ENCODE measurements at places on chromosomes 12 and 14. TPM values are rescaled to one million over a fixed set of nuclear protein-coding genes. Genes with fewer than 3 reads are reported as not detected.

Gene CLBA1
- total RNA-seq: 0.79 TPM

DNA sequence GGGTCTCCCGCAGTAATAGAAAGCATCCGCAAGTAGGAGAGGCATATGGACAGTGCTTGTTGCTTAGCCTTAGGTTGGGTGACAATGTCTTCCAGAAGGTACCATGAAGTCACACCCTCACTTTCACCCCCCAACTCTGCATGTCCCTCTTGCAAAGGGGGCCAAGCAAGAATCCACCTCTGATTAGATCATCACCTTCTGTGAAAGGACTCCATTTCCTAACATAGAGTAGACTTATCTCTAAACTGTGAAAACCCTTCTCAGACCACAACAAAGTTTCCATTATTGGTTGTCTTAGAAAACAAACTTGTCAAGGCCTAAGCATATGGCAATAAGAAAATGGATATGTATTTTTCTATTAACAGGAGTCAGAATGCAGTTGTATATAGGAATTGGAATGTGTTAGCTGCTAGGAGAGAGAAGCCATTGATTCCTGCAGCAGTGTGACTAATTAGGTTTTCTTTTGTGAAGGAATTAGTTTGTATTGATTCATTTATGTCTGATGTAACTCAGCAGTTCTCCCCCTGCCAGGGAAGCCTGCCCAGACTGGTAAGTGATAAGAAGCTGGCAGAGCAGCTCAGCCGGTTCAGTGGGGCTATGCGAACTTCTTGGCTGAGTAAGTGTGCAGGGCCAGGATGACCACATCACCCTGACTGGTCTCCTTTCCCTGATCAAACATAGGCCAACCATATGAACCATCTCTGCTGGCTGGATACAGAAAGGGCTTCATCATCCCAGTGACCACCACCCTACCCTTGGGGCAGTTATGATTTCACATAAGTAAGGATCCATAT is 107.3 kb upstream of the CCDC196 start:
- no peak overlapping the region for H3K27ac ChIP-seq
- no peaks in the 10 kb centered on the region for H3K27me3 ChIP-seq
- no peaks in the 10 kb centered on the region for H3K4me1 ChIP-seq
- no peak overlapping the region for H3K4me3 ChIP-seq
- H3K36me3 ChIP-seq: no peaks in the 10 kb centered on the region

Gene KITLG
- 0.16 TPM for total RNA-seq

DNA sequence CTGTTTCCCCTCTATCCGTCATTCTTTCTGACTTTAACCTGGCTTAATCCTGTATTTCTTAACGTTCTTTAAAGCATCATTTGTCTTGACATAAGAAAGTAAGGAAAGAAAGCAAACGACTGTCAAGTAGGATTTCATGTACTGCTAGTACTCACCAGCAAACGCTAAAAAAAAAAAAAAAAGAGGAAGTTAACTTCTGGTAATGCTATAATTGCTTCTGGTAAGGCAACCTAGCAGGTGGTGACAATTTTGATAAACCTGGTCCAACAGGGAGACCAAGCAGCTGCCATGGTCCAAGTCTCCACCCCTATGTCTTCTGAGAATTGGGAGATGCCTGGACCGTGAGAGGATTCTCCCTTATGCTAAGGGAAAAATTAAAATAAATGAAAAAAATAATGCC is 306.6 kb downstream of the DAD1 start:
- H3K27ac ChIP-seq: no peak overlapping the region
- H3K27me3 ChIP-seq: no peaks in the 10 kb centered on the region
- no peak for DNase-seq
- H3K36me3 ChIP-seq: no peaks in the 10 kb centered on the region

DNA sequence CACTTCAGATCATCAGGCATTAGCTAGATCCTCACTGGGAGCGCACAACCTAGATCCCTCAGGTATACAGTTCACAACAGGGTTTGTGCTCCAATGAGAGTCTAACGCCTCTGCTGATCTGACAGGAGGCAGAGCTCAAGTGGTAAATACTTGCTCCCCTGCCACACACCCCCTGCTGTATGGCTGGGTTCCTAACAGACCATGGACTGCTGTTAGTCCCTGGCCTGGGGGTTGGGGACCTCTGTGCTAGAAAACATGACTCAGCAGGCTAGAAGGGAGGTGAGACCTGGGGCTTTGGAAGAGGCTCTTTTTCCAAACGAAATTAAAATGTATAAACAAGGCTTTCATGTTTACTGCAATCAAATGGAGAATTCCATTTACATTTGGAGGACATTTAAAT is 691.1 kb downstream of the FLRT2 start:
- H3K27me3 ChIP-seq: no peaks in the 10 kb centered on the region
- H3K4me1 ChIP-seq: no peaks in the 10 kb centered on the region
- DNase-seq: no peak
- no peak overlapping the region for H3K27ac ChIP-seq
- no peak overlapping the region for H3K4me3 ChIP-seq
- H3K36me3 ChIP-seq: no peaks in the 10 kb centered on the region

- no peaks in the 10 kb centered on the region for H3K4me1 ChIP-seq
- H3K4me3 ChIP-seq: no peak overlapping the region
- H3K27ac ChIP-seq: no peak overlapping the region
These were observed 368.4 kb downstream of the ATP23 start for GRCh38 chr12:58309806-58310205.

DNA sequence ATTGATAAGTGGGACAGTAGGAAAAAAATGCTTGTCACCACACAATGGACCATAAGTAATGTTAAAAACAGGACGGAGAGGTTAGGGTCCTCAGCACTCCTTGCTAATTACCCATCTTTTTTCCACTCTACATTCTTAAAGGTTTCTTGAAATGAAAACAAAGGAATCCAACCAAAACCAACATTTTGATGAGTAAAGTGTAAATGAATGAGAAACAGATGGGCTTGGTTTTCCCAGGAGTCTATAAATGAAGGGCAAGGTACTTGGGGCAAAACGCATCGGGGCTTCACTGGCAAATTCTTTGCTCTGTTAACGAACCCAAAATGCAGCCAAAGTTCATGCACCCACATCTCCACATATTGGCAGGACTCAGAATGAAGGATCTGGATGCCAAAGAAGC is 129.2 kb upstream of the BMP4 start:
- no peak for DNase-seq
- H3K4me3 ChIP-seq: no peak overlapping the region
- H3K27me3 ChIP-seq: peaks cover 6% of the 10 kb centered on the region
- no peak overlapping the region for H3K27ac ChIP-seq

DNA sequence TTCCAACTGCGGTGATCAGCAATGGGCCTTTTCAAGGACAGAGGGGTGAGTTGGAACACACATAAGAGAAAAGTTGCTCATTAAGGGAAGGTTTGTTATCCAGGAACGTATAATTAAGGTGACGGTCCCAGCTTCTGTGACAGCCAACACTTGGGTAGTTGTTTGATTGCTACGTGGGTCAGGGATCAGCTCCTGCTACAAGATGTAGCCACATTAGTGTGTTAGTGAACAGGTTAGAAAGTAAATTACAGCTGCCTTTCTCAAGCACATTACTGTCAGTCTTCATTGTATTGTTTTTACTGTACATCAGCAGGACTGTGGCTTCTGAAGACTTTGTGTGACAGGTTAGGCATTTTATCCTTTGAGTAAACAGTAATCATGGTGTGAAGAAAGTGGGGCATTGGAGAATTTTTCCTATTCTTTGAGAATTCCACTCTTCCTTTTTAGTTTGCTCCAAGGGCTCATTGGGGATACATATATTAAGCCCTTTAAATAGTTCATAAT is 230.5 kb downstream of the EGLN3 start:
- H3K4me3 ChIP-seq: no peak overlapping the region
- H3K27me3 ChIP-seq: no peaks in the 10 kb centered on the region
- no peaks in the 10 kb centered on the region for H3K36me3 ChIP-seq
- no peak for DNase-seq
- H3K4me1 ChIP-seq: no peaks in the 10 kb centered on the region
- H3K27ac ChIP-seq: no peak overlapping the region
